Activated T-cell treated with anti-CD3 and anti-CD28 coated beads, Interleukin-2, amount 50 U/mL, for 48 hours (primary cell): ENCODE measurements at places on chromosomes 7 and 10.

- DNase-seq, result no peak
Observed at GRCh38 chr10:24495666-24496460, 227.8 kb downstream of the ARHGAP21 start.

DNA sequence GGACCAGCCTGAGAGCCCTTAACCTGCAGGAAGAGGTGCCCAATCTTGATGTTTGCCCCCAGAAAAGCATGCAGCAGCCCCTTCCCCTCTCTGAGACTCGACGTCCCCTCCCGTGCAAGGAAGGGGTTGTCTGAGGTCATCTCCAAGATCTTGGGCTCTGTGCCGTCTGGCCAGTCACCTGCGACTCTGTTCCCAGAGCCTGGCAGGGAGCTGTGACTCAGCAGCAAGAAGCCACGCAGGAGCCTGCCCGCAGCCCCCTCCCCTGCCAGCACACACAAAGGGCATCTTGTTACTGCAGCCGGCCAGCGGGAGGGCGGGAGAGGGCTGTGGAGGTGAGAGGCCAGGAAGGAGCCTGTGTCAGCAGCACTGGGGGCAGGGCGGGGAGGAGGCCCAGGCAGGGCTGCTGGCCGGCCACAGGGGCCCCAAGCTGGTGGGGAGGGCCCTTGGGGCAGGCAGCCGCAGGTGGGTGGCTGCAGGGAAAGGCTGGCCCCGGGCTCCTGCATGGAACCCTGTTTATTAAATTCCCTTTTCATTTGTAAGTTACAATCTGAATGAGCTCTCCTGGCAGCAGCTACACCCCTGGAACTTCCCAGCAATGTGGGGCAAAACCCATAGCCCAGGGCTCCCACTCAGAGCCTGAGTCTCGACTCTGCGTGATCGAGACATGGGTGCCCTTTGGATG is 103.7 kb upstream of the ZMIZ1 start:
- DNase-seq, result no peak

DNA sequence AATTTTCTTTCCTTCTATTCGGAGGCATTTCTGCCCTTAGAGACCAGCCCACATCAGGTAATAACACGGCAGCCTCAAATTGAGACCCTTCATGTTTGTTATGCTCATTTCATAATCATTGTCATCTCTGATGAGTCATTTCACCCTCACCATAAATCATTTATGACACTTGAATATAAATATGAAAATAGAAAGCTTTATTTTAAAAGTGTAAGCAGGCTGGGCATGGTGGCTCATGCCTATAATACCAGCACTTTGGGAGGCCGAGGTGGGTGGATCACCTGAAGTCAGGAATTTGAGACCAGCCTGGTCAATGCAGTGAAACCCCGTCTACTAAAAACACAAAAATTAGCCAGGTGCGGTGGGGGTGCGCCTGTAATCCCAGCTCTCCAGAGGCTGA is 57.4 kb upstream of the EGFR start:
- no peak for DNase-seq

GRCh38 chr10:8114741-8115617 is 60.5 kb downstream of the GATA3 start:
- DNase-seq, result no peak

GRCh38 chr10:48523212-48523819 is 81.6 kb downstream of the ARHGAP22 start:
- DNase-seq, result no peak

GRCh38 chr7:129385116-129385515 is 49.1 kb upstream of the STRIP2 start:
- no peak for DNase-seq

GRCh38 chr7:33336820-33337219 is 207.5 kb downstream of the BBS9 start:
- no peak for DNase-seq

DNA sequence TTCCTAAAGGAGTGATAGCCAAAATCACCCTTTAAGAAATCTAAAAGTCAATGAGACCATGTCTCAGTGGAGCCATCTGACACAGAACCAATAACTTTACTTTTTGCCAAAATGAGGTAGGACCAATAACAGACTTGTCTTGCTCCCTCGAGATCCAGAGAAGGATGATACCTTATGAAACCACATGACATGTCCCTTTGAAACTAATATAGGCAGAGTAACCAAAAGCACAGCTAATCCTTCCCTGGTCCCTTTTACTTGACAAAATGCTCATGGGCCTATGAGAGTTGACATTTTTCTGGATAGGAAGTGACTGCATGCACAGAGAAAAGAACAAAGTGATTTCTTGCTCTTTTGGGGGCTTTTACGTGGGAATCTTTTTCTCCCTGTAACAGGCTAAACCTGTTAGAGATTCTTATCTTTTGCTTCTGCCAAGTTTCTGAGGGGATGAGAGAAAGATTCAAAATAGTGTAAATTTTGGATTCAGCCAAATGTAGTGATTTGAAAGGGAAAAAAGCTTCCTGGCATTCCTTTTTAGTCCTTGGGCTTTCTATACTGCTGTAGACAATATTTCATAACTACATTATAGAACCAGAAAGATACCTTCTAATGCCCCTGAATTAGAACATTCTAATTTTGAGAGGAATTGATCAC is 87.6 kb downstream of the ARMH3 start:
- no peak for DNase-seq

DNA sequence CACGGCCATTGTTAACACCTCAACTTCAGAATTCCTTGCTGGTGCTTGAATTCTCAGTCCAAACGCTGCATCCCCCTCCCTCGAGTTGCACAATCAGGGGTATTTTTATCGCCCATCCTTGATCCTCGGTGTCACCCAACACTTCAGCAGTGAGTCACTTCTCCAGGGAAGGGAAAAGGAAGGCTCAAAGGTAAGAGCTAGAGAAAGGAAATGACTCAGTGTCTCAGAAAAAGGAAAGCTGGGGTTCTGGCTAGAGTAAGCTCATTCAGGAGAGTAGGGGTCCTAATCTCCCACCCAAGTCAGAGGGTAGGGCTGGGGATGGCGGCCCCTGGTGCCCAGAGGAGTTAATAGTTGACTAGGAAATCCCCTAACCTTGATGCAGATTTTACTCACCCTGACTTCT is 39.8 kb upstream of the TRIM8 start:
- no peak for DNase-seq

DNA sequence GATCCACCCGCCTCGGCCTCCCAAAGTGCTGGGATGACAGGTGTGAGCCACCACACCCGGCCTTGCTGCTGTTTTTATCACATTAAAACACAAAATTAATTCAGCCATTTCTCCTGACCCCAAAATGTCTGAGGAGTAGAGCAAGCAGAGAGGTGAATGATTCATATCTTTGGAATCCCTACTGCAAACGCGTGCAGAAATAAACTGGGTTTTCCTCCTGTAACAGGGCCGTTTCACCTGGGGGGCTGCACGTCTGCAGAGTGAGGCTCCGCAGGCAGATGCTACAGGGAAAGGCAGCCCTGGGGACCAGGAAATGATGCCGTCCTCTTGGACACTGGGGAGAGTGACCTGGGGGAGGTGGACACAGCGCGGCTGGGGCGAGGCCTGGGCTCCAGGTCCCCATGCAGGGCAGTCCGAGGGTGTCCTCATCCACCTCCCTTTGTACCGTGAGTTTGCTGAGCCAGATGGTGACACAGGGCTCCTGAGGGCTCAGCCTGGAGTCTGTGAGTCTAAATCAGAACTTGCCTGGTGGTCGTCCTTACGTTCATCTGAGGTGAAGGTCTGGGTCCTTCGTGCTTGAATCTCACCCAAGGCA is 41.9 kb downstream of the PDGFA start:
- DNase-seq, result no peak

GRCh38 chr7:104415700-104416099 is 87.3 kb downstream of the LHFPL3 start:
- DNase-seq, result no peak

GRCh38 chr10:33556620-33557019 is 222.2 kb upstream of the NRP1 start:
- DNase-seq, result no peak

- DNase-seq, result no peak
Observed at GRCh38 chr10:103876155-103876554, 20.8 kb upstream of the SH3PXD2A start.
